ENCODE measurements at places on chromosomes 6 and 20.

- peak; percentile 65 for DNase-seq
Measured at GRCh38 chr6:43758617-43759050, 11.4 kb upstream of the VEGFA start.

DNA sequence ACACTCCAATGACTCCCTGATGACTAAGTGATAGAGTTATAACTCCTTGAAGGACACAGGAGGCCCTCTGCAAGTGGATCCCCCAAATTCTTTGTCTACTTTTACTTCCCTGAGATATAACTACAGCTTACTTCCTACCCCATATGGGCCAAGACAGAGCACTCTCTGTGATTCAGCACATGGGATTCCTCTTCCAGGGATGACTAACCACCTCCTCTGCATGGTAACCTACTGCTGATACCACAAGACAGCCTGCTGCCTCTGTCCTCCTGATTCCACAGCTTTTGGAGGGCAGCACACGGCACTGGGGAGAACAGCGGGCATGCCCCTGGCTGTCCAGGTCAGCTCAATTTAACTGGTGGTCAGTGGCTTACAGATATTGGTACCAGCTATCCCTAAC lies 675.7 kb upstream of the AGPAT4 start:
- DNase-seq: no peak

GRCh38 chr6:30747300-30747687 lies 2.9 kb upstream of the IER3 start:
- DNase-seq: no peak

- no peak for DNase-seq
Measured at GRCh38 chr6:129753422-129753821, 43.4 kb upstream of the ARHGAP18 start.

DNA sequence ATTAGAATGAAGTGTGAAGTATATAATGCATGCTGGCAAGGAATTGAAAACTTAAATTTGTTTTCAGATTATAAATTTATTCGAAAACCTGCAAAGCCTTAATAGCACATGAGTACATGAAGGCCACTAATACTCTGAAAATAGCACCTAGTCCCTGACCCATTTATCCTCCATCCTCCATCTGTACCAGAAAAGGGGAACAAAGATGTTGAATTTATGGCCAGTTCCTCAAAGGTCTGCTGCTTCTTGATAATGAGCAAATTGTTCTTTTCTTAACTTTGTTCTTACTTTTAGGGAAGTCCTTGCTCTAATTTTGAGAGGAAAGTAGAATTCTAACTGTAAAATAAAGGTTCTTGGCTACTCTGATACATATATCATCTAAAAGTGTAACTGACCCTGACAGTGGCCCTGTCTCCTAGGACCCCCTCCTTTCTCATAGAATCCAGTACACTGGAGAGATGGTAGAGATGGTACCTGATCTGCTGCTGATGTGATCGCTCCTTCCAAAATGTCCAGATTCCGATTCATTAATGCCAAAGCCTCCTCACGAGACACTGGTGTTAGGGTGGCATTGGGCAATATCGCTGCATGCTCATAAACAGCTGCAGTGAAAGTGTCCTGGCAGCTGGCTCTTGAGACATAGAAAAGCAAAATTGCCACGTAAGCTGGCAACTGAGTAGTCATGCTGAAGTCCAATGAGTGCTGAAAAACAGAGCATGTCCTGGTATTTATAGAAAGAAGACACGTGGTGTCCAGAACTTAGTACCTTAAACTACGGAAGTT lies at the start of gene VNN1:
Gene VNN1 (minus strand): TSS at position 704 of the 783 bp plus-strand sequence. CDS start 20 bp downstream, at position 684.
- DNase-seq: no peak

All from kidney (tissue), 22 donors.